ENCODE measurements at places on chromosomes 16 and 17.

- no peak for DNase-seq
Observed at GRCh38 chr17:3213587-3213986, 6.1 kb downstream of the OR1A1 start.

- DNase-seq = no peak
Observed at GRCh38 chr16:57998992-57999365, 1.5 kb downstream of the ZNF319 start.

- no peak for DNase-seq
Observed at GRCh38 chr16:12079412-12079965, 103.0 kb downstream of the SNX29 start.

DNA sequence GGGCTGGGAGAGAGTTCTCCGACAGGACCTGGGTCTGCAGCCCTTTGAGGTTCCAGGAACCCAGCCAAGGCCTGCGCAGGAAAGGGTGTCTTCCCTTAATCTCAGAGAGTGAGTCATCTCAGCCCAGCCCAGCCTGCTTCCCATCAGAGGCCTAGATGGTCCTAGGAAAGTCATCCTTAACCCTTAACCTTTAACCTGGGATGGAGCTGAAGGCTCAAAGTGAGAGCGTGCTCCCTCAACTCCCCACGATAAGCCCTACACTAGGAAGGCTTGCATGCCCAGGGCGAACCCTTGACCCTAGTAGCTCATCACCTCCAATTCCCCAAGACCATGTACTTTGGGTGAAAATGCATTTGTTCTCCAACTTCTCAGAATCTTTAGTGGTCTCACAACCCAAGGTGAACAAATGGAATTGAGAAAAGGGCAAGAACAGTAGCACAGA lies 4.8 kb upstream of the ATXN7L3 start:
- DNase-seq = no peak

GRCh38 chr17:81210868-81211267 lies 11.9 kb downstream of the CEP131 start:
- DNase-seq = no peak

DNA sequence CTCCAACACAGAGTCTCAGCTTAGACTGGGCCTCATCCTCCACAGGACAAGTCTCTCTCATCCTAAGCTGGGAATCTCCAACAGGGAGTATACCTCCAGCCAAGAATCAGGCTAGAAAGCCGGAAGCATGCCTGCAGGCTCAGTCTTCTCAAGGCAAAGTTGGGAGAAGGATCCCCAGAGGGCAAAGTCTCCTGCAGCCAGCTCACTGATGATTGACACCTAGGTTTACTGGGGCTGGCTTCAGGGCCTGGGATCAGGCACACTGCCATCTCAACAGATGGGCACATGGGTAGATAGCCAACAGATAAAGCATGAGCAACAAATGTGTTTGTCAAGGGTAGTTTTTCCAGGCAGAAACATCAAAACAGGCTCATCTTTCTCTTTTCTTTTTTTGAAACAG lies 56.1 kb upstream of the TOX3 start:
- DNase-seq = no peak

DNA sequence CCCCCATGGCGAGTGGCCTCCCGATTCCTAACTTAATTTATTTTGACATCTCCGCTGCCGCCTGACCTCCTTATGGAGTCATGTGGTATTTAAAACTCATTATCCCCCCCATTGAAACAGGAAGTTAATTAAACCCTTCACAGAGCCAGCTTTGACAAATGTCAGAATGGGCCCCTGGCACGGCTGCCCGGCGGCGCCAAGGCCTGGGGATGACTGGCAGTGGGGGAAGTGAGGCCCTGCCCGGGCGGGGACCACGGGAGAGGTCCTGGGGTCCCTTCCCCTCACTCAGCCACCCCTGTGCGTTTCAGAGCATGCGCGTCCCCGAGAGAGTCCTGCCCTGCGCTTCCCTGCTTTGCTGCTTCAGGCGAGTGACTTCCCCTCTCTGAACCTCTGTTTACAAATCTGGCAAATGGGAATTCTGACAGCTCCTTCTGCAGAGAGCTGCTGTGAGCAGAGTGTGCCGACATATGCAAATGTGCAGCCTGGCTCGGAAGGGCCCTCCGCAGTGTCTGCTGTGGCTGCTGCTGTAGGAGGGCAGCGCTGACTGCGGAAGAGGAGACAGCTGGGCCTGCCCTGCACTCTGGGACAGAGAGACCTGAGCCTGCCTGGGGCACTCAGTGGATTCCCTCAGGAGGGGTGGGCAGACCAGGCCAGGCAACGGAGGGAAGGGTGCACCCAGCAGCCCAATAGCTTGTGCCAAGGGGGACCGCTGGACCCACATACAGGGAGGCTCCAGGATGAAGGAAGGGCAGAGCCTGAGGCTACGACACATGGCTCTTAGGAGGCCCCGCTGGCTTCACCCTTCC lies 4.4 kb upstream of the ZFPM1 start:
- DNase-seq = no peak

GRCh38 chr17:33667671-33668070 lies 374.6 kb upstream of the ASIC2 start:
- no peak for DNase-seq

DNA sequence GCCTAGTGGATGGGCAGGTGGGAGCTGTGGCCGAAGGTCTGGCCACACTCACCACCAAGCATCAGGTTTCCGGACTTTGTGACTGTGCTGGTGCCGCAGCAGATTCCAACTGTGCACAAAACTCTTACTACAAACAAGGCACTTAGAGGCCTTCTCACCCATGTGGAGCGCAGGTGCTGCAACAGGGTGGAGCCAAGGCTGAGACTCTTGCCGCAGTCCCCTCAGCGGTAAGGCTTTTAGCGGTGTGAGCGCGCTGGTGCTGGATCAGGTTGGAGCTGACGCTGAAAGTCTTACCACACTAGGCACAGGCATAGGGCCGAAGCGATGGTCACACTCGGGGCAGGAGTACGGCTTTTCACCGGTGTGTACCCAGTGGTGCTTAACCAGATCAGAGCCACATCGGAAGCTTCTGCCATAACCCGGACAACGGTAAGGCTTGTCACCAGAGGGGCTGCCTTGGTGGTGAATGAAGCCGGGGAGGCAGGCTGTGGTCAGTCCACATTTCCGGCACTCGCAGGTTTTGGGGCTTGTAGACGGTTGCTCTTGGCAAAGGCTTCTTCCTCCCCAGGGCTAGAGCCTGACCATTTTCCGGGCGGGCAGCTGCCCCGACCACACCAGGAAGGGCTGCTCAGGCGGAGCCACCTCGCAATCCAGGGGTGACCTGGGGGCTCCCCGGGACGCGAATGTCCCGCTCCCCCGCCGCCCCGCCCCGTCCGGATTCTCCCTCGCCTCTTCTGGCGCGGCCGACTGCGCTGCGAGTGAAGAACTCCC lies 1.0 kb upstream of the ARMC5 start:
- DNase-seq = peak; percentile 46

DNA sequence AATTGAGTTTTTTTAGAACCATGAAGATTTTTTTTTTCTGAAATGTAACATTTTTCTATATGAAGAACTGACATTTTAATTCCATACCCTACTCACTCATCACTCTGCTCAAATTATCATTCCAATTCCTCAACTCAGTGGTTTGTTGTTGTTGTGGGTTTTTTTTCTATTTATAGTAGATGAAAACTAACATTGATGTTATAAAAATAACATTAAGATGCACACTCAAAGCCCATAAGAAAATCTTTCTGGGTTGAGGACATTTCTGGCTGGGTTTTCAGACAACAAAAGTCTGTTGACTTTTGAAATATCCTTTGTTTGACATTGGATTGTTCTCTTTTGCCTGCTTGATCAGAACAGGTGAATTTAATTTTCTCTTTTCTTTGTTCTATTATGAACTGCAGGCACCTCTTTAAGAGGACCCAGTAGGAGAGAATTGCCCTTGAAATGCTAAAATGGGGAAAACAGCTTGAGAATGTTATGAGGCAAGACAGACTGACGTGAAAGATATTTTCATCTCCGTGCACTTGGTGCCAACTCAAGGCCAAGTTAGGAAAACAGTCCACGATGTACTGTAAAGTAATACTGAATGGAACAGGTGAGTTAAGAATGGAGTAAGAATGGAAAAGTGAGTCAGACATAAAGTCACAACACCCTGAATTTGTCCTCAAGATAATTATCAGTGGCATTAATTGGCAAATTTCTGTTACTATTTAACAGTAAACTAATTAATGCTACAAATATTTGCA lies 16.1 kb upstream of the ABCA5 start:
- DNase-seq = no peak

DNA sequence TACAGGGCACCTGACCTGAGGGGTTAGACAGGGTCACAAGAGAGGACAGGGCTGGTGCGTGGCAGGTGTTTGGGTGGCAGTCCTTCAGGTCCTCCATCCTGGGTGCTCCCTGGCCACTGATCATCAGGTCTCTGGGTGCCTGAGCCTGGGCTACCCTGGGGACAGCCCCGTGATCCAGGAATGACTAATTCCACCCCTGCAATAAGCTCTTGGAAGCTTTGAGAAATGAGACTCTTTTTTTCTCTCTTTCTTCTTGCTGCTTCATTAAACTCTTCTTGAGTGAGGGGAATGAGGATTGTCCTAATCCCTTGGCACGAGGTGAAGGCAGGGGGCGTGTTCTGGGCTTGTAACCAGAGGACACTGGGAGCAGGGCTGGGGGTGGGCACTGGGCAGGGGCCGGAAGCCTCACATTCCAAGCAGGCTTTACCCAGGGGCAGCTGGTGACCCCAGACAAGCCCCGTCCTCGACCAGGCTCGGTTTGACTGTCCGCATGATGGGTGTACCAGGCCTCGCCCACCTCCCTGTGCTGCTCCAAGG lies 21.4 kb upstream of the SPNS2 start:
- DNase-seq = no peak

- DNase-seq = no peak
Observed at GRCh38 chr16:49084628-49085390, 196.8 kb downstream of the CBLN1 start.

- no peak for DNase-seq
Observed at GRCh38 chr16:48371393-48371780, 13.8 kb downstream of the SIAH1 start.

DNA sequence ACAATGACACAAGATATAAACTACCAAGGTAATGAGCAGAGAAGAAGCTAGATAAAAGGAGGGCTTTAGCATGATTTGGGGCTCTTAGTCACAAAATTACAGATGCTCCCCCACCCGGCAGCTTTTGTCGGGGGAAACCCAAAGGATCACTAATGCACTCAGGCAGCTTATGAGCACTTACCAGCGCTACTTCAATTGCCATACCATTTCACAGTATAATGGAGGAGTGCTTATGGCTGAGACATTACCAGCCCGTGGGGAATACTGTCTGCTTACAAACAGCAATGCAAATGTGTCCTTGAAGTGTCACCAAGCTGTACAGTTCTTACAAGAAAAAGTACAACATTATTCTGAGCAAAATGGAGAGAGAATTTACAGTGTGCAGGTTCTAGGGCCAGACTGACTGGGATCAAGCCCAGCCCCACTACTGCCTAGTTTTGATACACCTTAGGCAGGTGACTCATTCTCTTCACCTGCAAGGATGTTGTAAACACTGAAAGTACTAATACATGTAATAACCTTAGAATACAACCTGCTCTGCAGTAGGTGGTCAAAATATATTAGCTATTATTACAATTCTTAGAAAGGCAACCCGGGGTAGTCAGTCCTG lies 16.3 kb downstream of the ANKFY1 start:
- no peak for DNase-seq

GRCh38 chr17:34275881-34276280 lies 5.9 kb downstream of the CCL7 start:
- no peak for DNase-seq

GRCh38 chr17:72967277-72967970 lies 125.1 kb downstream of the SLC39A11 start:
- peak; percentile 60 for DNase-seq

GRCh38 chr17:33955461-33955860 lies 299.6 kb upstream of the CCL2 start:
- DNase-seq = no peak

DNA sequence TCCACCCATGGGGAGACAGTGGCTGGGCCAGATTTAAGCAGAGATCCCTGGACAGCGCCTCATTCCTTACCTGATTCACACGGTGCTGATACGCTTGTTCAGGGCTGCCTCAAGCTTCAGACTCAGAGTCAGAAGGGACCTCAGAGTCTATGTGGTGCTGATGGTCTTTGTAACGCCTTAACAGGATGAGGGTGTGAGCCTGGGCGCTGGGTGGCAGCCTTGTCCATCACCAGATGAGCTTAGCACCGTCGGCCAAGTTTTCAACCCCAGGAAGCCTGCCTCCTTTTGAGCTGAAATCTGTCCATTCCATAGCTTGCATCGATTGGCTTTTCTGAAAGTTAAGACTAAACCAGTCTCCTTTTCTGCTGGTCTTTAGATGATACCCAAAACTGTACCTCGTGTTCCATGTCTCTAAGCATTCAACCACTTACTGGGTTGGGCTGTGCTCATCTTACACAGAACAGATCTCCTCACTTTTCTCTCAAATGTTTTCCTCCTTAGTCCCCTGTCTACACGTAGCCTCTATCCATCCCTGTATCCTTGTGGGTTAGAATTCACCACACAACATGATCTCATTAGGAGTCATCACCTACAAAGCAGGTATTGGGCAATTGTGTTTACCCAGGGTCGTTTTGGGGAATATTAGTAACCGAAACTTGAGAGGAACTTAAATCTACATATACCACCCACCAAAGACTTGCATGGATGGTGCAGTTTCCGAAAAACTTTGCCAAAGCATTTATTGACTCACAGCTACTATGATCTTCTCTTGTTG lies 573.4 kb downstream of the CDH13 start:
- peak; percentile 26 for DNase-seq

DNA sequence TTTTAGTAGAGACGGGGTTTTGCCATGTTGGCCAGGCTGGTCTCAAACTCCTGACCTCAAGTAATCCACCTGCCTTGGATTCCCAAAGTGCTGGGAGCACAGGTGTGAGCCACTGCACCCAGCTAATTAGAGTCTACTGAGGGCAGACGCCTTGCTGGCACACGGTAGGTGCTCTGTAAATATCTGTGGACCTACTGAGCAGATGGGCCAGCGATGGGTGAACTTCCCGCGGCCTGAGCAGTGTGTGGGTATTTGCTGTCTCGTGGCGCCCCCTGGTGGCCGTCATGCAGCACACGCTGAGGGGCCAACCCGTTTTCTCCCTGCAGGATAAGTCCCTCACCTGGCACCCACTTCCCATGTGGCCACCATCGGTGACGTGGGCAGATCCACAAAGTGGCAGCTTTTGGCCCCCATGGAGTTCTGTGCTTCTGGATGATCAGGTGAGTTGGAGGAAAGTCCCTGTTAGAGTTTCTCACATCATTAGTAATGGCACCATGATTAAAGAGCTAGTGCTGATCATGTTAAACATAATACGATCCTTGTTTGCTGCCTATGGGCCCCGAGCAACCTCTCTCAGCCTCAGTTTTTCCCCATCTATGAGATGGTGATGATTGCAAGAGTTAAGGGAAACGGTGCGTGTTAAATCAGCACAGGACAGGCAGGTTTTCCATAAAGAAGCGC lies 40.7 kb downstream of the ZDHHC7 start:
- DNase-seq = peak; percentile 68

- no peak for DNase-seq
Observed at GRCh38 chr16:65297453-65297852, 175.6 kb upstream of the CDH11 start.
